CD4-positive, alpha-beta T cell treated with Interleukin-21 for 1 hour (primary cell): ENCODE measurements at places on chromosomes 1 and 21.

GRCh38 chr1:13956393-13956792, 256.4 kb downstream of the PRDM2 start:
- DNase-seq: no peak

DNA sequence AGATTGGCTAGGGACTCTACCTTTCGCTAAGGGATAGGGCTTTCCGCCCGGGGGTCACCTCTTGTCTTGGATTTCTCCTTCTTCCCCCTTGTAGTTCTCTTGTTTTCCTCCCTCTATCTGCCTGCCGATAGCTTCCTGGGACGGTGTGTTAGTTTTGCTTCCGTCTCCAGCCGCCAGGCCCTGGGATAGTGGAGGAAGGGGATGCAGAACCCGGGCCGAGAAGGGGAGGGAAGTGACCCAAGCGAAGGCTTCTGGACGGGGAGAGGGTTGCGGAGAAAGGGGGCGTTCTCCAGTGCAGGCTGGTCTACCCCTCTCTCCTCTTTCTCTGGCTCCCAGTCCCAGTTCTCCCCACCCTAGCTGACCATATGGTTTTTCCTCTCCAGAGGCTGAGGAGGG, 871 bp downstream of the TUFT1 start:
- DNase-seq: no peak

DNA sequence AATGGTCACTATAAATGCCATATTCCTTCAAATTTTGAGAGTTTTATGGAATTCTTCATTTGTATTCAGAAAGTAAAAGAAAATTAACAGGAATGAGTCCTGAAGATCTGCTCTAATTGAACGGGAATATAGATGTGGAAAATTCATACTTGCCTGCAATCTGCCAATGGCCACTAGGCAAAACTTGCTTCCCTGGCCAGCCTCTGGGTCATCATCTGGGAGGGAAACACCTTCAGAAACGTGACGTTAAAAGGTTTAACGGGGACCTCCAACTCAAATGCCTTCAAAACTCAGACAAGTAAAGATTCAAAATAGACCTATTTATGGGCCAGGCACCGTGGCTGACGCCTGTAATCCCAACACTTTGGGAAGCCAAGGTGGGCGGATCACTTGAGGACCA, 21.7 kb upstream of the CTSK start:
- DNase-seq: no peak

GRCh38 chr1:193030280-193030679, 28.9 kb downstream of the UCHL5 start:
- DNase-seq: no peak

DNA sequence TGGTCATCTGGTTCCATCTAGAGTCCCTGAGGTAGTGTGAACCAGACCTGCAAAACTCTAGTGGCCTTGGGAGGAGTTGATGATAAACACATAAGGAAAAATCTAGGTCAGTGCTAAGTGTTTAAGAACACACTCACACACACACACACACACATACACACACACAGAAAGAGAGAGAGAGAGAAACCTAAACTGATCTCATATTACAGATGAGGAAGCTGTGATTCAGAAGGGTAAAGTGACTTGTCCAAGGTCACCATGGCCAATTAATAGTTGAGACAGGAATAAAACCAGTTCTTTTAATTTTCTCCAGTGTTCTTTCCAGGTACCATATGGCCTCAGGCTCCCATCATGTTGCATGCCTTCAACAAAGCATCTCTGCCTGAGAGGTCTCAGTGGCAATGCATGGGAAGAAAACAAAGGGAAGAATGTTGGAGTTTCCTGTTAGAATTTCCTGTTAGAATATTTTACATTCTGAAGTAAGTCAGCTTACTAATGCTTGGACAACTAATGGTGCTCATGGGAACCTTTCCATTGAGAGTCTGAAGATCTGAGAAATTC, 77.3 kb upstream of the TSPAN2 start:
- DNase-seq: no peak
